DMS153 (cell line): ENCODE measurements at places on chromosomes 4 and X.

GRCh38 chr4:112509243-112510141, 6.5 kb downstream of the NEUROG2 start:
- no peak for DNase-seq

- DNase-seq, result no peak
Observed at GRCh38 chr4:57148177-57148576, 38.0 kb upstream of the IGFBP7 start.

DNA sequence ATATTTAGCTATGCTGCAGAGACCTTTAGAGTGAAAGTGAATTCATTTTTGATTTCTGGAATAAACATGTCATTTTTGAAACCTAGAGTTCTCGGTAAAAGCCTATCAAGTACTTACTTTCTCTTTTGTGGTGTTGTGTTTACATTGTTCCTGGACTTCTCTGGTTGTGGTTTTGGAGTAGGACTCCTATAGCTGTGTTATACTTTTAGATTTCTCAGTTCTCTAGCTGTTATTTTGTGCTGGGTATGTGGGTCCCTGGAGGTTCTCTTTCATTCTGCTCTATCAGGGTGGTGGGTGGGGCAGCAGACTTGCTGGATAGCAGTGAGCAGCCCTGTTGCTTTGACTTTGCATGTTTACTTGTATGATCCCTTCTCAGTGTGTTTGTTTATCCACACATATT, 25.6 kb upstream of the MSMO1 start:
- no peak for DNase-seq

- DNase-seq, result no peak
Observed at GRCh38 chrX:129686422-129686948, 31.7 kb upstream of the APLN start.

GRCh38 chr4:48360285-48361011, 19.1 kb downstream of the SLAIN2 start:
- no peak for DNase-seq

GRCh38 chr4:5365071-5366008, 314.1 kb downstream of the STK32B start:
- peak; percentile 76 for DNase-seq

GRCh38 chr4:72394012-72394663, 174.9 kb downstream of the ADAMTS3 start:
- DNase-seq, result no peak

GRCh38 chrX:138723301-138723700, 11.8 kb upstream of the FGF13 start:
- DNase-seq, result no peak

DNA sequence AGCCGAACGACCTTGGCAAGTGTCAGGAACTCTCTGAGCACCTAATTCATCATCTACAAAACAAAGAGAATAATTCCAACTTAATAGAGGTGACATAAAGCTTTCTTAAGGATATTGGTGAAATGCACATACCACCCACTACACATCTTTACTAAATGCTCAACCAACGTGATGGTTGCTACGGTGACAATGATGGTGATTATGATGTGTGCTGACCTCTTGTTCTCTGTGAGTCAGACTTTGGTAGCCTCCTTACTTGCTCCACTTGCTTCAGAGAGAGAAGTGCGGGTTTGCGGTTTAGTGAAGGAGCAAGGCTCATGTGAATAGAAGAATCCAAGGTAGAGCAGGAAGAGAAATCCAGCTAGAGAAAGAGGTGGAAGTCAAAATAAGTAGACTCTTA, 52.8 kb upstream of the CLNK start:
- no peak for DNase-seq

DNA sequence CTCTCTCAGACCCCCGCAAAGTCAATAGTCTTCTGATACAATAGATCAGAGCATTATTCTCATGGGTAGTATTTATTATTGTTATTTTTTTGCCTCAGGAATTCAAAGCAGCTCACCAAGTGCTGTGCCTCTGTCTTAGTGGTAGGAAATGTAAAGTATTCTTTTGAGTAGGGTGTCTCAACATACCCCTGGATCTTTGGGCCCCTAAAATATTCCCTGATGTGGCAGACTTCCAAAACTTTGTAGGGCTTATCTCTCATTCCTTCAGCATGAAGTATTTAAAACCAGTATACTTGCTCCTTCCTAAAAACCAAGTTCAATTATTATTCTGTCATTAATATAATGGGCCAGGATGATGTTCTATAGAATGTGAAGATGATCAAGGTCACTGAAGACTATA, 115.3 kb upstream of the ZNF827 start:
- DNase-seq, result no peak

DNA sequence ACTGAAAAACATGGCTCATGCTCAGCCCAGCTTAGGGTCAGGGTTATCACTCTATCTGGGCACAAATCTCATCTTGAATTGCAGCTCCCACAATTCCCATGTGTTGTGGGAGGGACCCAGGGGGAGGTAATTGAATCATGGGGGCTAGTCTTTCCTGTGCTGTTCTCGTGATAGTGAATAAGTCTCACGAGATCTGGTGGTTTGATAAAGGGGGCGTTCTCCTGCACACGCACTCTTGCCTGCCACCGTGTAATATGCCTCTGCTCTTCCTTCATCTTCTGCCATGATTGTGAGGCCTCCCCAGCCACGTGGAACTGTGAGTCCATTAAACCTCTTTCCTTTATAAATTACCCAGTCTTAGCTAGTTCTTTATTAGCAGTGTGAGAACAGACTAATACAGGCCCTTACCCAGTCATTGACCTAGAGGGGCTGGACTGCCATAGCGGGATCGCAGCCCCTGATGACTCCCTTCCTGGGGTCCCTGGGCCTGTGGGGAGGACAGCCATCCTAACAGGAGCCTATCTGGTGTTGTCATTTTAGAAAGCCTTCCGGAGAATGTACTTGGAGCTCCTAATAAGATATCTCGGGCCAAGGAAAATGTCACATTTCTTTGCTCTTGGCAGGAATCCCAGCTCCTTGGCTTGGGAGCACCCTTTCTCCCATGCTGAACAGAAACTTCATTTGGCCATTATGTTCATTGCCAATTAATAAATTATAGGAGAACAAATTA, 112.6 kb downstream of the PHKA2 start:
- no peak for DNase-seq

DNA sequence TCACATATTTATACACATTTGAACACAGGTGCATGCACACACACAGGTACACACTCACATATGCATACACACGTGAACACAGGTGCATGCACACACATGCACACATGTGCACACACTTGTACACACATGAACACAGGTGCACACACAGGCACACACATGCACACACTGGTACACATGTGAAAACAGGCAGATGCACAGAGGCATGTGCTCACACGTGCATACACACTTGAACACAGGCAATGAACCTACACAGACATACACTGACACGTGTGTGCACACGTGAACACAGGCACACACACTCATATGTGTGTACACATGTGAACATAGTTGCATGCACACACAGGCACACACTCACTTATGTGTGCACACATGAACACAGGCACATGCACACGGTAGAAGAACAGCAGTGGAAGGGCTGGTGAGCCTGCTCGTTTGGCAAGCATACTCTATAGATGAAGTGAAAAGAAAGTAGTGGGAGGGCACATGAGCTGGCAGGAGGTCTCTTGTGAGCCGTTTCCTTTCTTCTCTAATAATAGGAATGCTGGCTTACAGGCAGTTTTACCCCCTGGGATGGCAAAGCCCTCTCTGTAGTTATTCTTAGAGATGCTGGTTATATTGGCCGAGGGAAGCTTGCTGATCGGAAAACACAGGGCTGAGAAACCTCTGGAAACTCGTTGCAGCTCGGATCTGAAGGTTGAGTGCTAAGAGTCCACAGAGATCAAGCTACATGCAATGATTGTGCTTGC, 279.6 kb upstream of the CLNK start:
- no peak for DNase-seq

- no peak for DNase-seq
Observed at GRCh38 chrX:57137501-57137900, 304 bp upstream of the SPIN2A start.

GRCh38 chr4:9745782-9746181, 35.7 kb upstream of the DRD5 start:
- DNase-seq, result no peak

- no peak for DNase-seq
Observed at GRCh38 chrX:76915836-76916235, 488.3 kb downstream of the MAGEE1 start.

- no peak for DNase-seq
Observed at GRCh38 chr4:80423553-80424224, 88.2 kb downstream of the CFAP299 start.

DNA sequence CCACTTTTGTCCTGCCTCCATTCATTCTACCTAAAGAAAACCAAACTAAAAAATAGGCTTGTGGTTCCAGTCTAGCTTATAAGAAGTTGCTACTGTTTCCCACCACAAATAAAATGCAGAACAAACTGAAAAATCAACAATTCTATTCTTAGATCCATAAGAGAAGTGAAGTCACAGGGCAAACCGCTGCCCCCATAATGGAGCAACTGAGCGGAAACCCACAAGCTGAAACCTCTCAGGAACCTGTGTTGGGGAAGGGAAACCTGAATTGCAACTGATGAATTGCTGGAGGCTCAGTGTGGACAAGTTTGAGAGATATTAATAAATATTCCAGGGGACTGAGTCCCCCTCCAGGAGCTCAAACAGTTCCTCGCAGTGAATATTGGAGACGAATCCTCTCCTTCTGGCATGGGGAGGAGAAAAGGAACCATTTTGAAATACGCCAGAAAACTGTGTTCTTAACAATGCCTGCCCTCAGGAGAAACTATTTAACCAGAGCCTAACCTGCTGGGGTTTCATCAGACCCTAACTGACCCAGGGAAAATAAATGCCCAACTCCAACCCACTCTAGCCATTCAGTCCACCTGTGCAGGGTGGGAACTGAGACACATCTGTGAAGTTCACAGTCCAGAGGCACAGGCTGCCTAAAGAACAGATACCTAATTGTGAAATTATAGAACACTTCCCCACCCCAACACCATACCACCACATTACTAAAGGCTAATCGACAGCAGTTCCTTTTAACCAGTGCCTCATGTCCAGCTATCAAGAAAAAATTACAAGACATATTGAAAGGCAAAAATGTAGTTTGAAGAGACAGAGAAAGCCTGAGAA, 22.8 kb upstream of the SH3RF1 start:
- DNase-seq, result no peak

GRCh38 chrX:13086076-13086475, 41.7 kb upstream of the FAM9C start:
- no peak for DNase-seq

- no peak for DNase-seq
Observed at GRCh38 chrX:13662355-13662791, 9.4 kb downstream of the TCEANC start.

GRCh38 chr4:140705625-140706275, 50.4 kb downstream of the TBC1D9 start:
- DNase-seq, result no peak

DNA sequence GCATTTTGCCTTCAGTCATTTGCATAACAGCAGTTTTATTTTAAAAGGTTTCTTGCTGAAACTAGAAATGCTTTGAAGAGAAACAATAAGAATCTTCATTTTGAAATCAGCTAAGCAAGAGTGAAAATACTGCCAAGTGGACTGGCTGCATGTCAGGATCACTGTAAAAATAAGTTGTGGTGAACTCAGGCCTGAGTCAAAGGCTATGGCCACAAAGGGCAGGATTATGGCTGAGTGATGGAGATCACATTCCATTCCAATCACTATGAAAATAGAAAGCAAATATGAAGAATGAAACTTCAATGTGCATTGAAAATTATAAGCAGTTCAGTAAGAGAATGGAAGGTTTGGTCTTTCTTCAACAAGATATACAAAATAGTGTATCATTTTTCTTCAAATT, 224.5 kb downstream of the PCDH18 start:
- no peak for DNase-seq

DNA sequence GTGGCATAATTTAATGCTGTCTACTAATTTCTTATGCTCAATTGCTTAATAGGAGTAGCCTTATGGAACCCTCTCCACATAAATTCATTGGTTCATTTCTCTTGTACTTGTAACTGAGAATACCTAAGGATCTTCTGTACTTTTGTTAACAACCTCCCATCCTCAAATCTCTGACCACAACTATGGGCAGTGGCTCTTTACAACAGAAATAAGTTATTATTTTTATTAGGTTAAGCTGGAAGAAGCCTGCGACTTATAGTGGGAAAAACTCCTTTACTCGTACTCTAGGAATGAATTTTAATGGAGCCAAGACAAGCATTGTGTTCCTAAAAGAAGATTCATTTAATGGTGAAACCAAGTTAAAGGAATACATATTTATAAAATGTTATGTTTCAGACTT, 337.1 kb upstream of the CTSO start:
- DNase-seq, result no peak

- no peak for DNase-seq
Observed at GRCh38 chrX:33160273-33160672, 51.1 kb downstream of the DMD start.

DNA sequence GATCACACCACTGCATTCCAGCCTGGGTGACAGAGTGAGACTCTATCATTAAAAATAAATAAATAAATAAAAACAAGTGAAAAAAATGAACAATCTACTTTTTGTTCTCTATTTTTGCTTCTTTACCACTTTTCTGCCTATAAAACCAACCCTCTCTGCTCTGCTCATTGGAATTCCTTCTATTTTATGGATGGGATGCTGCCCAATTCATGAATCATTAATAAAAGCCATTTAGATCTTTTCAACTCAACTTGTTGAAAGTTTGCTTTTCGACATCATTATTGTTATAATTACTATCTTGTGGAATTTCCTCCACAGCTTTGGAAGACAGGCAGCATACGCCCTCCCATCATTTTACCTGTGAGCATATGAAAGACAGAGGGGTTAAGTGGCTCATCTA, 52.1 kb upstream of the SMIM10 start:
- DNase-seq, result no peak

DNA sequence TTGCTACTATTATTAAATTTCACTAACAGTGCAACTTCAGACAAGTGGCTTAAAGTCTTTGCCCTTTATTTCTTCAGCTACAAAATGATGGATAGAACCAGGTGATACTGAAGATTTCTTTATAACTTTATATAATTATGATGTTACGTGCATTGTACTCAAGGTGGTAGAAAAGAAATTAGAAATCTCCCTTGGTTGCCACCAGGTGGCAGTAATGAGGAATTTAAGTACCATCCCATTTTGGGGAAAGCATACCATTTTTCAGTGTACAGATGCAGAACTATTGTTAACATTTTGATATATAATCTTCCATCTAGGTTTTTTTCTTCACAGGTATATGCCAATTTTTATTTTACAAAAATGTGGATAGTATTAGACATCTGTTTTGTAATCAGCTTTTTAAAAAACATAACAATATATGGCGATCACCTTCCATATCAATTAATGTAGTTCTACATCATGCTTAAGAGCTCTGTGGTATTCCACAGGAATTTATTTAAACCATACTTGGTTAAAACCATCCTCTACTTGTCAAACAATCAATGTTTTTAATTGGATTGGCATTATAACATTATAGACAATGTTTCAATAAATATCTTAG, 37.7 kb upstream of the RAB33B start:
- no peak for DNase-seq

DNA sequence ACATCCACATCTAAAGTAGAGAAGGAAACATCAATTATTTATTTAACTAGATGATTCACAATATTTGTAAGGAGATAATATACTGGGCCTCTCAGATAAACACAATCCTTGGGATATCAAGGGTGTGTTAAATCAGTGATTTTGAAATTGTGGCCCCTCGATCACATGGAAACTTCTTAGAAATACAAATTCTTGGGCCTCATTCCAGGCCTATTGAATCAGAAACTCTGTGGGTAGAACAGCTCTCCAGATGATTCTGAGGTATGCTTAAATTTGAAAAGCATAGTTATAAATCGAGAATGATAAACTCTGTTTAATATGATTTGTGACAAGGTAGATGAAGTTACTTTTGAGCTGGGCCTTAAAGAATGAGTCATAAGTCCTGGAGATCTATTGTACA, 64.3 kb upstream of the GPR174 start:
- DNase-seq, result no peak
